Glomerular endothelial cell (primary cell): ENCODE measurements at places on chromosomes 12 and 14.

DNA sequence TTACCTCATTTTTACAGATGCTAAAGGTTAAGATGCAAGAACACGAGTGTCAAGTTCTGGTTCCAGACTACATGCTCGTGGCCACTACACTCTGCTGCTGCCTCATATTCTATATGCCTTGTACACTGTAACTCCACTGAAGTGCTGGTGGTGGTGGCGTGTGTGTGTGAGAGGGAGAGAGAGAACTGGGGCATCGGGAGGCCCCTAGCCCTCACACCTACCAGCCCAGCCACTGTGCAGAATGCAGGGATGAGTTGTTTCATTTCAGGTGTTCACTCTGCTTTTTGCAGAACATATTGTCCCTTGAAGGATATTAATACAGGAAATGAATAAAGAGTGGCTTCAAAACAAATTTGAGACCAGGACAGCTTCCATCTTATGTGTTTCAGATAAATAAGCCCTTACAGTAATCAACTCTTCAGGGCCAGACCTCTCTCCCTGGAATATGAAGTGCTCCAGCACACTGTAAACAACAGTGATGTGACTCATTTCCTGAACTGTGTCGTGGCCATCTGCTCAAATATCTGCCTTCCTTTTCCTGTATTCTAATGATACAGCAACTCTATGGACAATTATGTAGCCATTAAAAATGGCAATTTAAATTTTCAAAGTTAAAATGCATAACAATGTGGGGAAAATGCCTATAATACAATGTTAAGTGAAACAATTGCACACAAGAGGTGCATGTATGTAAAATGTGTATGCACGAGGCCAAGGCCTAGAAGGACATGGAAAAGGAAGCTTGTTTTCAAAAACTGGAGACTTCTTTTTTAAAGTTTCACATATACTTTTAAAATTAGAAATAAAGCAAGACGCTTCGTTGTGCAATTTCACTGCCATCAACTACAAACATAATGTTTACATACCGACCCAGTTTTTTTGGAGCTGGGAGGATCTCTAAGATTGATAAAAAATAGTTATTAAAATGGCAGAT, 215.4 kb downstream of the PELI2 start:
- peak; percentile 85 for DNase-seq

DNA sequence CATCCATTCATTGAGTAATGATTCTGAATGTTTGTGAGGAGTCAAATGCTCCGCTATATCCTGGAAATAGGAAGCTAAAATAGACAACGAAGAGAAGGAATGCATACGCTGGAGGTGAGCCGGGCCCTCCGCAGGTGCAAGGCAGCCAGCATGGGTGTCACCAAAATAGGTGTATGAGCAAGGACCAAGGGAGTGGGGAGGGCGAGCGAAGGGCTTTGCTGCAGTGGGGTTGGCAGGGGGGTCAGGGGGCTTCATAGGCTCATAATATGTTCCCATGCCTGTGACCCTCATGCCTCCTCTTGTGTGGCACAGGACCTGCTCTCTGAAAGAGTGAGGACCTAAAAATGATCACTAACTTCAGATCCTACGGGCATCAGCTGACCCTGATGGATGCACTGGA, 73.0 kb downstream of the PRMT8 start:
- DNase-seq = no peak

DNA sequence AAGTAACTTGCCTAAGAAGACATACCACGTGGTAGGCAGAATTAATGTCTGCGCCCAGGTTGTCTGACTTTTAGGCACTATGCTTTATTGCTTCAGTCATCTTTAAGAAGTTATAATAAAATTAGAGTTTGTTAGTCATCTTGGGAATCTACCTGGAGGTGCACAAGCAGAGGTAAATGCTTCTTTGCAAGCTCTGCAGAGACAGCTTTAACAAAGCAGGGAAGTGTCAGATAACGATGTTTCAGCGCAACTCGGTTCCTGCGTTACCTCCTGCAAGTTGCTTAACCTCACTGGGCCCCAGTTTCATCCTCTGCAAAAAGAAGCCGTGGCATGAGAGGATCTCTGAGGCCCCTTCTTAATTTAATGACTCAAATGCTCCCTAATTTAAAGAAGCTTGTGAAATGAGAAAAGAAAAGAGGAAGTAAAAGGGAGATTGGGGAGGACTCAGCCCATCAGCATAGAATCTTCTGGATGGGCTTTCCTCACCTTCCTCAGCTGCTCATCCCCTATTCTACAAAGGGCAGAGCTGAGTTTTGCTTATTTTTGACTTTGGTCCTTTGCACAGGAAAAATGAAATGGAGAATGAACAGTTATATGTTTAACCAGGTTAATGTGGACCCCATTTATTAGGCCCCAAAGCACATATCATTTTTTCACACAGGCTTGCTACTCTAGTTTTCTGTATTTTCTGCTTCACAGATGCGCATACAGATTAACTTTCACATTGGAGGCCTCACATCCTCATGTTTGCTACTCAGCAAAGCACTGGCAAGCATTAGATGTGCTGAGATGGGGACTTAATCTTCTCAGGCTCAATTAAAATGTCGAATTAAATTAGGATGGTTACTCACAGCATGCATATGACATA, 5.1 kb downstream of the ARHGDIB start:
- DNase-seq = no peak

GRCh38 chr12:76201758-76202157, 117.3 kb upstream of the NAP1L1 start:
- no peak for DNase-seq

DNA sequence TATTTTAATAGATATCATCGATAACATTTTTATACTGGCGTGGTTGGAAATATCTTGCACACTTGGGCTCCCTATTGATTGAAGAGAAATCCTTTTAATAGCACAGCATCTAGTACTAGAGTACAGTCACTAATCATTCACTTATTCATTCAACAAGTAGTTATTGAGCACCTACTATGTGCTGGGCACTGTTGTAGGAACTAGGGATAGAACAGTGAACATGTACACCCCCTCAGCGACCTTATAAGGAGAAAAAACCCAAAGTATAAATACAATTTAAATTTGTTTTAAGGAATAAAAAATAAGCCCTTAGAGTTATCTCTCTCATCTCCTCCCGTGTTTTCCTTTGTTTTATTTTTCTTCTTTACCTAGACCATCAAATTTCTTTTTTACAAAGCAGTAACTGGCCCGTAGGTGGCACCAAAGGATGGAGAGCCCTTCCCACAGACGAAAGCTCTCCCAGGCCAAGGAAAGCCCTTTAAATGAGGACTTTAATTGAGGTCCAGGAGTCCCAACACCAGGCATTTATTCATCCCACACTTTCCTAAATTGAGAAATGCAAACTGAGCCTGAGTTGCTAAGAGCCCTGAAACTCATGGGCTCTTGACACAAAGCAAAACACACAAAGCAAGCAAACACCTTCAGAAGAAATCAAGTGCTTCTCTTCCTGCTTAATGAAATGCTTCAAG, 29.0 kb downstream of the PEBP1 start:
- DNase-seq = no peak

GRCh38 chr12:44015333-44015941, 179.6 kb downstream of the TMEM117 start:
- peak; percentile 29 for DNase-seq

GRCh38 chr12:52692254-52692653, 11.1 kb downstream of the KRT77 start:
- no peak for DNase-seq

GRCh38 chr12:56991319-56992246, 14.8 kb downstream of the ZBTB39 start:
- DNase-seq = no peak

- no peak for DNase-seq
Observed at GRCh38 chr12:14871886-14872285, 13.8 kb downstream of the MGP start.

DNA sequence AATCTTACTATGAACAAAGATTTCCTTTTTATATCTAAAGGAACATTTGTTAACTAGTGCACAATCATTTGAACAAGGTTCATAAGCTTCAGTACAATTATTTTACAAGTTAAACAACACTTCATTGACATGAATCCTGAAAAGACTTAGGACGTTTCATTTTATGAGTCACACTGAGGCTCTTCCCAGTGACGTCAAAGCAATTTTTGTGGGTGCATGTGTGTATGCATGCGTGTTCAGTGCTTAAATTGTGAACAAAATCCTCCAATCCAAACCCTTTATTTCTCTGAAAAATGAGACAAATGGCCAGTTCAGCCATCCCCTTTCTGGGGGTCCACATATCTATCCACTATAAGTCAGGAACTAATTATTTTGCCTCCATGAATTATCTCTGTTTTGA, 2.9 kb downstream of the LMNTD1 start:
- DNase-seq = no peak

- DNase-seq = no peak
Observed at GRCh38 chr12:106195621-106196027, 52.2 kb downstream of the CKAP4 start.

DNA sequence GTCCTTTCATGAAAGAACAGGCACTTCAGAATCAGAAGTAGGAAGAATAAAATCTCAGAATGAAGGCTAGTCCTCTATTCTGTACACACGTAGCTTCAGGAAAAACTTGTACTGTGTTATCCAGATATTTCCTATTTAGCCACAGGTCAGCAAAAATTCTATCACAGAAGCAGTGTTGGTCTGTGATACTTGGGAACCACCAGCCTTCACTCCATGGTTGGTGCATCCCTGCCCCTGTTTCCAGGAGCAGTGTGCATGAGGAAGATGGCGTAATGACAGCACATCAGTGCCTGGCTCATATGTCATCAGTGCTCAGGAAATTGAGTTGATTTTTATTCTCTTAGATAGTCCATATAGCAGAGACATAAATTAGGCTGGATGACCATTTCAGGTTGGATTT, 87.7 kb downstream of the SAMD4A start:
- DNase-seq = no peak

DNA sequence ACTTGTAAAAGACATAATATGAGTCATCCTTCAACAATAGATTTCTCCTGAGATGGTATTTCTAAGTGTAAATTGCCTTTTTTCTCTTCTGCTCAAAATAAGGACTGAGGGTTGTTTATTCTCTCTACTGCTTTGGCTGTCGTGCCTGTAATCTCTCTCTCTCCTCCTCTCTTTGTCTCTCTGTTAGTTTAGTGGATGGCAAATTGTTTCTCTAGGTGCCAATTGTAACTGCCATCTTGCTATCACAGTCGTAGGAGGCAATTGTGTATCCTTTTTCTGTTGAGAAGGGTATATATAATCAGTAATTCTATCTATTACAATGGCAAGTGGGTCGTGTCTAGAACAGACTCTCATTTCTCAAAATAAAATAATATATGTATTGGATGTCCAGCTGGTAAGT, 545.0 kb upstream of the FBXO33 start:
- DNase-seq = no peak

DNA sequence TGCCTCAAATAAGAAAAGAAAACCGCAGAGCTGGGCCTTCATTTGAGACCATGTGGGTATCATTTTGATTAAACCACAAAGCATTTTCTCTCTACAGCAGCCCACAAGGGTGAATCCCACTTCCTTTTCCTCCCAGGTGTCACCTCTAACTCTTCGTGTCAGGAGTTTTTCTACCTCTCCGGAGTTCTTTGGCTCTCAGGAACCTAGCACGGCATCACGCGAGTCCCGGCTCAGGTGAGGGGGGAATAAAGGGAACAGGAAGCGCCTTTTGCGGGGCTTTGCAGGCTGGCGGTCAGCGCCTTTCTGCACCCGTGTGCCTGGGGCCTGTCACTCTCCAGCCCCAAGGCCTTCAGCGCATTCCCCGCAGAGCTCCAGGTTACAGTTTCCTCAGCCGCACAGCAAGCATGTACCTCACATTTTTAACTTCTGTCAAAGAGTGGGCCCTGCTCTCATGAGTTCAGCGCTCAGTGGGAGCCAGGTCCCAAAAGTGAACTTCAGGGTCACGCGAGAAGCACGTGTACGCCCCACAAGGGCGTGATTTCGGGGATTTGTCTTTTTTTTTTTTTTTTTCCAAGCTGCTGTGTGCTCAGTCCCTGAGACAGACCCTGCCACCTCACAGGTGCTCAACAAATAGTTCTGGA, 740 bp upstream of the PRPF40B start:
- DNase-seq = no peak

DNA sequence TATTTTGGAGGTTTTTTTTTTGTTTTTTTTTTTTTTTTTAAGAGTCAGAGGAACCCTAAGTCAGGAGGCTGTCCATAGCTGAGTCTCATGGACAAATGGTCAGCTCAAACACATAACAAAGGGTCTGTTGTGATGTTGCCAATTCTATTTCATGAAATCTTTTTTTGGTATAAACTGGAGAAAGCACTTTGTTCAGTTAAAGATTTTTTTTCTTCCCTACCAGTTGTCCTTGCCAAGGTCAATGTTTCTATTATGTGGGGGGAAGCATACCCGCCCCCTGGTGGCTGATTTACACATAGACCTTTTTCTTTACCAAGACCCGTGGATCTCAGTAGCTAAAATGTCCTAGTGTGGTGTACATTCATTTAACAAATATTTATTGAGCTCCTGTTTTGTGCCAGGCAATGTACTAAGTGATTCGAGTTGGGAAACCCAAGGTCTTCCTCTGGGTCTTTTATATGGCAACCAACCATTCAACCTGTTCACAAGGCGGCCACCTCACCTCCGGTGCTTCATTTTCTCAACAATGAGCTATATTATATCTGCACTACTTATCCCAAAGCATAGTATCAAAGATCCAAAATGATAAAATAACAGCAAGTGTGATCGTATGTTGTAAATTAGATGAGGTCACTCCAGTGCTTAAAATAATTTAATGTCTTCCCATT, 214.5 kb downstream of the PAH start:
- no peak for DNase-seq

GRCh38 chr12:94152292-94153078, 4.1 kb downstream of the PLXNC1 start:
- DNase-seq = no peak

- DNase-seq = no peak
Observed at GRCh38 chr12:41917181-41917580, 227.5 kb downstream of the GXYLT1 start.

DNA sequence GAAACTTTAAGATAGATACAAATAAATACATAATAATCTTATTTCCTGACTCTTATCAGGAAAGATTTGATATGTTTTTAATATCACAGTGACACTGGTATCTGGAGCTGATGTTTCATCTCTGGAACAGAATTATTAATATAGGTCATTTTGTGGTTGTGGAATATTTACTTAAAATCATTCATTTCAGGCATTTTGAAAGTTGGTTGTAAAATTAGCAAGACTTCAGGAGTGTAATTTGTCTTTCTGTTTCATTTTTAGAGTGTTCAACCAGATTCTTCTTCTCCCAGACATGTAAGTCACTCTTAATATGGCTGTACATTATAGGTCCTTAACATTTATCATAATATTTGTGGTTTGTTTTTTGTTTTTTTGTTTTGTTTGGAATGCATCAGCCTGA, 115.7 kb downstream of the PCNX1 start:
- DNase-seq = no peak
